ENCODE measurements at places on chromosomes 12 and 14.
A peak's percentile ranks its signal among the peaks of the same experiment; 100 is the strongest.

DNA sequence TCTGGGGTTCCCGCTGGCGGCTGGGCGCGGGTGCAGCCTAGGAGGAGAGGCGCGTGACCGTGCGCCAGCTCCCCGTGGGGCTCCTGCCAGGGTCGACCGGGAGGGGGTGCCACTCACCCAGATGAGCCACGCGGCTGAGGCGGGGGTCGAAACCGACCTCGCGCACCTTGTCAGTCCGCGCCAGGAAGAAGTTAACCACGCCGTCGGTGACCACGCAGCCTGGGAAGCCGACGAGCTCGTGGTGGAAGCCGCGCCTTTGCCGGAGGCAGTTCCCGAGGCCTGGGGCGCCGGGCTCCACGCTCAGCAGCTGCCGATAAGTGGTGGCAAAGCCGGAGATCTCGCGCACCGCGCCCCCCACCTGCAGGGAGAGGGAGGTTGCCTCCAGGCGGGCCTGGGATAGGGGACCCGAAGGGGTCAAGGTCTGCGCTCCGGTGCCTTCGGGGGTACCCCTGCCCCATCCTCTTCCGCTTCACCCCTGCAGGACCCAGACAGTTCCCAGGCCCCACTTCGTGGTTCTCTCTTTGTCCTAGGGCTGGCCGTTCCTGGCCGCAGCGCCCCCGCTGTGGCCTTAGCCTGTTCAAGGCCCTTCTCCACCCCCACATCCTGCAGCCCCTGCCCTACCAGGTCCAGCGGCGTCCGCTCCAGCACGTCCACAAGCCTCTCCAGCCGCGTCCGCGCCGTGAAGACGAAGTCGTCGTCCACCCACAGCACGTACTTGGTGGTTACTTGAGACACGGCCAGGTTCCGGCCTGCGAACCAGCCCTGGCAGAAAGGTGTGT, 5.3 kb downstream of the B4GALNT1 start:
- no peak for DNase-seq

GRCh38 chr12:2382370-2383155, 329.8 kb downstream of the CACNA1C start:
- DNase-seq, result no peak

- no peak for DNase-seq
These were observed 2.1 kb downstream of the ACAD10 start for GRCh38 chr12:111687952-111688351.

DNA sequence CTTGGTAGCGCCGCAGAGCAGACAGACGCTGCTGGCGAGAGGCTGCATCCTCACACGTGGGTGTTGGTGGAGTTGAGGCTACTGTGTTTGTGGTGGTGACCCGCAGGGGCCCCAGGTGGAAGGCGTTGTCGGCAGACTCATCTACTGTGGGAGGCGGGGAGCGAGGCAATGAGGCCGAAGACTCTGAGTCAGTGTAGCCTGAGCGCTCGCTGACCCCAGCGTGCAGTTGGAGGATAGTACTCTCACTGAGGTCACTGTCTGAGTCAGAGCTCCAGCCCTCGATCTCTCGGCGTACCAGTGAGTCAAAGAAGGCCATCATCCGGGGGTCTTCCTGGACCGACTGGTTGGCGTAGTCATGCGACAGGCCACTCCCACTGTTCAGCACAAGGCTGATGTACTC, 76.0 kb upstream of the ACTN1 start:
- no peak for DNase-seq

GRCh38 chr12:12938541-12938940, 13.4 kb downstream of the GPRC5D start:
- DNase-seq, result no peak

GRCh38 chr14:105090493-105091053, 25.3 kb upstream of the GPR132 start:
- DNase-seq, result no peak

GRCh38 chr12:57521525-57522010, 1.1 kb upstream of the MBD6 start:
- no peak for DNase-seq

DNA sequence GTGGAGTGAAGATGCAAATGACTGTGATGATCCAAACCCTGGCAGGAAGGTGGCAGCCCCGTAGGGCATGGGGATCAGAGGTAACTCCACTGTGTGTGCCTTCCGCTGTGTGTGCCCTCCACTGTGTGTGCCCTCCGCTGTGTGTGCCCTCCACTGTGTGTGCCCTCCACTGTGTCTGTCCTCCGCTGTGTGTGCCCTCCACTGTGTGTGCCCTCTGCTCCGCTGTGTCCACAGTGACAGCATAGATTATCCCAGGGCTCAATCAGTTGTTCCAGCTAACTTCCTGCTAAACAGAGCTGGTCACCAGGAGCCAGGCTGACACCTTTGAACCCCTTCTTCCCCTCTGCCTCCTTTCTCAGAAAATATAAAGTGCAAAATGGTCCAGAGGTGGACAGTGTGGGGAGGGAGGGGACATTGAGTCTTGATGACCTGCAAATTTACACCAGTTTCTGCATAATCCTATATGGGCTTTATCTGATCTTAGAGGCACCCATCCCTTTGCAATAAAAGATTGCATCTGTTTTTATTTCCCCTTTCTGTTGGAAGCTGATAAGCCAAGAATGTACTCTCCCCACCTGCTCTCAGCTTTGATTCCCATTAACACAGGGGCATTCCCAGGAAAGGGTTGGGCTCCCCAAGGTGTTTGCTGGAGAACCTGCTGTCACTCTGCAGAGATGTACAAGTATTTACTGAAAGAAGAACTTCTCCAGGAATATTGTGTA, 21.6 kb upstream of the HNF1A start:
- DNase-seq, result no peak

- DNase-seq, result peak; percentile 12
These were observed 30.9 kb downstream of the ERGIC2 start for GRCh38 chr12:29350080-29350479.

- DNase-seq, result no peak
These were observed 25.3 kb upstream of the EVL start for GRCh38 chr14:100039903-100040302.

- DNase-seq, result no peak
These were observed 102.1 kb downstream of the KCNH5 start for GRCh38 chr14:62943202-62943601.

- DNase-seq, result no peak
These were observed 91.5 kb downstream of the APAF1 start for GRCh38 chr12:98736352-98737321.

GRCh38 chr12:57523706-57524614, 1.3 kb downstream of the MBD6 start:
- no peak for DNase-seq

DNA sequence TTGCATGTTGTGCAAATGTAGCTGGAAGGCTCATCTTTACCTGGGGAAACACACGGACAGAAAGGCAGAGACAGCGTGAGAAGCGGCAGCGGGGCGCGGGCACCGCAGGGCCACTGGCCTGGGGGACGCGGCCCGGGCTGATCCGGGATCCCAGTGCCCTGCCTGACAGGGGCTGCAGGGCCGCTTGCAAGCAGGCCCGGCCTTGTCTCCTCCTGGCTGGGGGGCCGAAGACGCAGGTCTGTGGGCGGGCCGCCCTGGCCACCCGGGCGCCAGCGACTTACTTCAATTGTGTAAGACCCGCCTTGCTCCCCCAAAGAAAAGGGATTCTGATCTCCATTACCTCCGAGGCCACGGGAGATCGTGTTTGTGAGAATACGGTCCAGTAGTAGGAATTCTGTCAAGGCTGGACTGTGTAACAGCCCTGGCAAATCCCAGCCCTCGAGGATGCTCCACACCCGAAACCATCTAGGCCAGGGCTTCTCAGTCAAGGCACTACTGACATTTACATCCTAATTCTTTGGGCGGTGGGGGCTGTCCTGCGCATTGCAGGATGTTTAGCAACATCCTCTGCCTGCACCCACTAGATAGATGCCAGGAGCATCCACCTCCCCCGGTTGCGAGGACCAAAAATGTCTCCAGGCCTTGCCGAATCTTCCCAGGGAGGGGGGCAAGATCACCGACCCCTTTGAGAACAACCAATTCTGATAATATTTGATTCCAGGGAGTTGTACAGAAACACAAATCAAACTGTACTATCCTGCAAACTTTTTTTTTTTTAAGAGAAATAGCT, 95.6 kb downstream of the BCL11B start:
- DNase-seq, result no peak
